ENCODE measurements at places on chromosomes 12 and 14.

- DNase-seq = peak; percentile 7
Observed at GRCh38 chr12:88993651-88994050, 358.6 kb downstream of the DUSP6 start.

DNA sequence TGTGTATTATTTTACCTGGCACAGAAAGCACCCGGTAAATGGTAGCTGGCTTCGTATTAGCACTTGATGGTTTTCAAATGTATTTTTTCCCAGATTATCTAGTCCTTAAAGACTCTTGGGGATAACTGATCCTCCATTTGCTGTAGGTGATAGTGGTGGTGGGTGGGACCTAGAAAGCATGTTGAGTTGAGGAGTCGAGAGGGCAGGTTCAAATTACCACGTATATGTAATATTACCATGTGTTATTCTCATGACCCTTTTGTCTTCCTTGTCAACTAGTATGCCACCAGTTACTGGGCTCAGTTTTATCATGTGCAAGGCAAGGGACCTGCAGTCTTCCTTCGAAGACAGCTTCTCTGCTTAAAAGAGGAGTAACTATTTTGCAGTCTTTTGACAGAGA, 1.8 kb downstream of the GLRX5 start:
- DNase-seq = no peak

DNA sequence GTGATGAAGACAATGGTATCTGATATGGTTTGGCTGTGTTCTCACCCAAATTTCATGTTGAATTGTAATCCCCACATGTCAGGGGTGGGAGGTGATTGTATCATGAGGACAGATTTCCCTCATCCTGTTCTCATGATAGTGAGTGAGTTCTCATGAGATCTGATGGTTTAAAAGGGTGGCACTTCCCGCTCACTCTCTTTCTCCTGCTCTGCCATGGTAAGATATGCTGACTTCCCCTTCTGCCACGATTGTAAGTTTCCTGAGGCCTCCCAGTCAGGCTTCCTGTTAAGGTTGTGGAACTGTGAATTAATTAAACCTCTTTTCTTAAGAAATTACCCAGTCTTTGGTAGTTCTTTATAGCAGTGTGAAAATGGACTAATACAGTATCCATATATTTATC, 25.6 kb upstream of the PTHLH start:
- DNase-seq = no peak

GRCh38 chr12:96766232-96766631, 140.8 kb upstream of the NEDD1 start:
- DNase-seq = no peak

- no peak for DNase-seq
Observed at GRCh38 chr12:75890141-75890540, 141.4 kb downstream of the PHLDA1 start.

DNA sequence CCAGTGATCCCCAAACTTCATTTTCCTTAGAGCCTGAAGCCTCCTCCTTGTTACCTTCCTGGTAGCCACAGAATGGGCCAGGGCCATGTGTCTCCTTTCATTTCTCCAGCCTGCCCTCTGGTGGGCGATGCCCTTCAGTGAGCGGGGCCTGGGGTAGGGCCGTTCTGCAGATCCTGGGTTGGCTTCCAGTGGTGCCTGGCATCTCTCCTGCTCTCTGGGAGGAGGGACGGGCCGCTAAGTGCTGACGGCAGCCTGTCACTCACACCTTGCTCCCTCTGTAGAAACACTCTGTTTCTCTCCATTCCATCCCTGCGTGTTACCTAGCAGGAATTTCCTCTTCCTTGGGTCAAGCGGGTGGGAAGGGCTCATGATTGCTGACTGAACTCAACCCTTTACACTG, 232.1 kb downstream of the CACNA1C start:
- DNase-seq = peak; percentile 67

All from HuH-7 (cell line).